ENCODE measurements at places on chromosomes 11 and 22. TPM values are rescaled to one million over a fixed set of nuclear protein-coding genes. Genes with fewer than 3 reads are reported as not detected.

Gene SLC17A6
- total RNA-seq, result not detected

Gene OR2D2
- not detected for total RNA-seq

Gene CCDC15
- 5.6 TPM for total RNA-seq

Gene CASP5
- total RNA-seq, result not detected

Gene FAM111B
- 28.9 TPM for total RNA-seq

Gene NAALADL1
- total RNA-seq, result 13.8 TPM

Gene RFPL2
- total RNA-seq, result 0.53 TPM

Gene INS
- total RNA-seq, result not detected

Gene PLAAT4
- total RNA-seq, result 35.7 TPM

Gene TIRAP
- total RNA-seq, result 7.3 TPM
